ENCODE measurements at places on chromosomes 4 and X.

DNA sequence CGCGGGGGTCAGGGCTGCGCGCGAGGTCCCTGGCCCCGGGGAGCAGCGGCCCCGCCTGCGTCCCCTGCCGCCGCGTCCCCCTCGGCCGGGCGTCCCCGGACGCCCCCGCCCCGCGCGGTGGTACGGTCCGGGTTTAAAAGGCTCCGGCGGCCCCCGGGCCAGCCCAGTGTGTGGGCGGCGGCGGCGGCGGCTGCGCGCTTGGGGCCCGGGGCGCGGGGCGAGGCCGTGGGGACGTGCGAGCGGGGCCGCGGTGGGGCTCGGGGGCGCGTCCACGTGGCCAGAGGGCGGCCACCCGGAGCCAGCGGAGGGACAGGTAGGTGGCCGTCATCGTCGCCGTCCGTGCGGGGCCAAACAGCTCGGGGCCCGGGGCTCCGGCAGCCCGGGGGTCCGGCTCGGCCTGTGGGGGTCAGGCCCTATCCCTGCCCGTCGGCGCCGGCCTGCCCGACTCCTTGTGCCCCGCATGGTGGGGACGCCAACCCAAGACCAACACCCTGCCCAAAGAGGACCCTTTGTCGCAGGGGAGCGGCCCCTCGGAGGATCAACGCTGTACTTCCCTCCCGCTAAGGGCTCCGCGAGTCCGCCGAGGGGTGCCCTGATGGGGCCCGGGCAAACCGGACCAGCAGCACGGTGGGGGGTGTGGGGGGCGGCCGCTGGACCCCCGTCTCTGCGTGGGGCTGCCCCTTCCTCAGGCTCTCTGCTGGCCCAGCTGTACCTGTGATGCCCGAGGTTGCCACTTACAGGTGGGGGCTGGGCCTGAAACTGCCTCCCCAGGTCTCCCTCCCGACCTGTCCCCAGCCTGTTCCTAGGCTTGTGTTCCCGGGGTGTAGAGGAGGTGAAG lies at the start of gene PLXNA3:
PLXNA3 (plus strand) TSS at position 166 of the 838 bp plus-strand sequence. CDS start 1,903 bp downstream, outside the sequence.
- DNase-seq = peak; percentile 70

DNA sequence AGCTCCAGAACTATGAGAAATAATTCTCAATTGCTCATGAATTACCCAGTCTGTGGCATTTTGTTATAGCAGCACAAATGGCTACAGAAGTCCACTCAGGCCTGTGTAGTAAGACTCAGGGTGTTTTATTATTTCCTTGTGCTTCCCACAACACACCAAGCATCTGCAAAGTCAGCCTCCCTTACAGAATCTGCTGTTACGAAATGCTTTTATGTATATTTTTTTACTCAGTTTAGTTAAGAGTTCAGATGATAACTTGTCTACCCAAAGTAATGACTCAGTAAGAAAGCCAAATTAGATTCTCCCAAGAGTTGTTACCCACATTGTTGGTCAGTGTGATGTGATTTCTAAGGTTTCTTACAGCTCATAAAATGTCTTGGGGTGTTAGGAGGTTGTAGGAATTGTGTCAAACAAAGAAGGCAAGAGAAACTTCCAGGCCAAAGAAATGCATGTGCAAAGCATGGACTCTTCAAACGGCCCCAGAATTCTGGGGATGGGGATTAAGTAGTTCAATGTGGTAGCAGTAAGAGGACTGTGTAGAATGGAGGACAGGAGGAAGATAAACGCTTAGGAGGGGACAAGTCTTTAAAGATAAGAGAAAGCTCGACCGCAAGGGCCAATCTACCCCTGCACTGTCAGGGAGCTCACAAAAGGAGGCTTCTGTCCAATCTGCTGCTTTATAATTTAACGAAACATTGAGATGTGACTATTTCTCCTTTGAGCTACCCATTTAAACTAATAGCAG lies 35.4 kb upstream of the TMEM184C start:
- DNase-seq = no peak

DNA sequence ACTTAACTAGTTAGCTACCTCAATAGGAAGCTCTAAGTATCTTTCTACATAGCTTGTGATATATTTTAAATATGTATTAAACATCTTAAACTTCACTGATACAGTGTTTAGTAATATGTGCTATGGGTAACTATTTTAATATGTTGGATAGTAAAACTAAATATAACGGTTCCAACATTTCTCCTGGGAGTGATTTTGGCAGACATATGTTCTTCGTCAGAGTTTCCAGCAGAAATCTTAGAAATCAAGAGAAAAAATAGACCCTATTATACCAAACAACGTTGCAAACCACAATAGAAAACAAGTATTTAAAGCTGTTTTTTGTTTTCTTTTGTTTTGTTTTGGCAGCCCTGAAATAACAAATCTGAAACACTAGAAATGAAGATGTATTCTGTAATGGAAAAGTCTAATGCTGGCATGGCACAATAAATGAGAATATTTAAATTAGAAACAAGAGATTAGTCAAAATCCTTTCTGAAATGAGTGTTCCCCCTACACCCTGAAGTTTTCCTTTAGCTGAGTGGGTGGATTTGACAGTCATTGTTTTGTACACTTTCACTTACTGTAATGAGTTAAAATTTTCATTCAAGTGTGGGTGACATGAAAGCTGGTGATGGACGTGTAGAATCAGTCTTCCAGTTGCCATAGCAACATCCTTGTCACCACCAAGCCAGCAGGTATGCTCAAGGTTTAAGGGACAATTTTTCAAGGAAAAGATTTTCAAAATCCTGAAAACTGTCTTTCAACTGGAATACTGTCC lies 233.5 kb downstream of the SCFD2 start:
- peak; percentile 66 for DNase-seq

GRCh38 chrX:21408307-21408706 lies 34.1 kb downstream of the CNKSR2 start:
- DNase-seq = no peak

- DNase-seq = no peak
Observed at GRCh38 chr4:5364406-5364805, 313.1 kb downstream of the STK32B start.

DNA sequence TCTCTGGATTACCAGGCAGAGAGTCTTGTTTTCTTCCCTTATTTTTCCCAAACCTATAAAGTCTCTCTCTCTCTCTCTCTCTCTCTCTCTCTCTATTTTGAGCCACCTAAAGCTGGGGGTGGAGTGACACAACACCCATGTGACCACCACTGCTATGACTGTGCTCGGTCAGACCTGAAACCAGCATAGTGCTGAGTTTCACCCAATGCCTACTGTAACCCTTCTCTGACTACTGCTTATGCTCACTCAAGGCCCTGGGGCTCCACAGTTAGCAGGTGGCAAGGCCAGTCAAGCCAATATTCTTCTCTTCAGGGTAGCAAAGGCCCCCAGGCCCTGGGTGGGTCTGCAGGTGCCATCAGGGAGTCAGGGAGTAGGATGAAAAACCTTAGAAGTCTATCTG lies 114.7 kb upstream of the ARMCX2 start:
- DNase-seq = no peak

DNA sequence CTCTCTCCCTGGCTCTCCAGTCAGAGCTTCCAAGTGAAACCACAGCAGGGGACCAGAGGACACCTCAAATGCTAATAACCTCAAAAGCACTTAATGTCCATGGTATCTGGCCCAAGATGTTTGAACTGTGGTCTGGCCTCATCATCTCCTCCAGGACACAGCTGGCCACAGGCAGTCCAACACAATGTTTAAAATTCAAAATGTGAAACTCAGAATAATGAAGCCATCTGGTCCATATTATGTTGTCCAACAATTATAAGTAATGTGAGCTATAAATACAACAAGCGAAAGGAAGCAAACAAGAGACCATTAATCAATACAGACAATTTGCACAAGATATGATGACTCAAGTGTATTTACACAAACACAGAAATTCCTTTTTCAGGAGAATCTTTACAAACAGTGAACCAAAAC lies 90.7 kb upstream of the S100G start:
- peak; percentile 1 for DNase-seq

- no peak for DNase-seq
Observed at GRCh38 chr4:52510939-52511565, 148.0 kb downstream of the USP46 start.

DNA sequence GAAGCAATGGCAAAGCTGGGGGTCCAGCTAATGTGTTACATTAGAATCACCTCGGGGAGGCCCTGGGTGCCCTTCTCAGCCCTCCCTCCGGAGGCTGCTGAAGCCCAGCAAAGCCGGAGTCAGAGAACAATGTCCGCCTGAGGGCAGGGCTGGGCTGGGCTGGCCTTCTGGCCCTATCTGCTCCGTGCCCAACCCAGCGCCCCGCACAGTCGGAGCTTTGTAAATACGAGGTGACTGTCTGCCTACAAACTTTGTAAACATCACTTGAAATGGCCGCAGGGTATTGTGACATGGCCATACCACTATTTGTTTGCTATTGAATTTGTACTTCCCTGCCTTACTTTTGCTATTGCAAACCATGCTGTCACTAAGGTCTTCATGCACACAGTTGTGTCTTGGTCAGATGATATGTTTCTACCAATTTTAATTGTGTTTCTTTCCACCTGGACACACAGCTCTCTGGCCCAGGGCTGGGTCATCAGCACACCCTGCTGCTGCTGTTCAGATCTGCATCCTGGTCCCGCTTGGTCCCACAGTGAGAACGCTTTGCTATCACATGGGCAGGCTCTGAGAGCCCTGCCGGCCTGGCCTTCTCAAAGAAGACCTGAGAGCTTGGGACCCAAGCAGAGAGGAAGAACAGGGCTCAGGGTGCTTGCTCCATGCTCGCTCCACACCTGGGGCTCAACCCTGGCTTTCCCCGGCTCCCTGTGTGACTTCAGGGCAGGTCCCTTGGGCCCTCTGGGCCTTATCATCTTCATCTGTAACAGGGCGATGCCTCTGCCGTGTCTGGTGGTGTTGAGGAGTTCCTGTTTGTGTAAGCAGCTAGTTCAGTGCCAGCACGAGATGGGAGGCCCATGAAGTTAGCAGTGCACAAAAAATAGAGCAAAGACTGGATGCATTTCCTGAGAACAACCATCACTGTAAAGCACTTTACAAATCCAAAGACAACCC lies 2.3 kb downstream of the S100P start:
- no peak for DNase-seq

DNA sequence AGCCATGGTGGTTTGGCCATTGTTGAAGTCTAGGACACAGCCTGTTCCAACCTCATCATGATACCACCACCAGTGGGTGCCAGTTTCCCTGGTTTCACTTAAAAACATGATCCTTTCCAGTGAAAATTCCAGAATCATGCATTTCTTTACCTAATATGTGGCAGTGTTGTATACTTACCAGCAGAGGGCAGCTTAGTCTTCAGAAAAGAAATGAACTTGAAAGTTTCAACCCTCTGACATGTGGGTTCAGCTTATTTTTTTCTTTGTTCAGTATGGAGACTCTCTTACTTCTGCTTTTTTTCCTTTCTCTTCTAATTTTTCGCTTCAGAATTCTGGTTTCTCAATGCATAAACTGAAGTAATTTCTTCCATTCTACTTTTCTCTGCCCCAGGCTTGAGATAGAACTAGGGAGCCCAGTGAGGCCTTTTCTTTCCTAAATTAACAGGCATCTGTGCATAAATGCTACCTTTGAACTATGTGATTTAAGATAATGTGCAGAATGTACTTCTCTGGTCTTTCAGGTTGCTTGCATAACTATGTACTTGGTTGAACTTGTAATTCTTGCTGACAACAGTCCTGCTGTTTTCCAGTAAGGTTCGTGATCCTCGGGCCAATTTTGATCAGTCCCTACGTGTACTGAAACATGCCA lies 10.7 kb downstream of the LIAS start:
- DNase-seq = peak; percentile 88

DNA sequence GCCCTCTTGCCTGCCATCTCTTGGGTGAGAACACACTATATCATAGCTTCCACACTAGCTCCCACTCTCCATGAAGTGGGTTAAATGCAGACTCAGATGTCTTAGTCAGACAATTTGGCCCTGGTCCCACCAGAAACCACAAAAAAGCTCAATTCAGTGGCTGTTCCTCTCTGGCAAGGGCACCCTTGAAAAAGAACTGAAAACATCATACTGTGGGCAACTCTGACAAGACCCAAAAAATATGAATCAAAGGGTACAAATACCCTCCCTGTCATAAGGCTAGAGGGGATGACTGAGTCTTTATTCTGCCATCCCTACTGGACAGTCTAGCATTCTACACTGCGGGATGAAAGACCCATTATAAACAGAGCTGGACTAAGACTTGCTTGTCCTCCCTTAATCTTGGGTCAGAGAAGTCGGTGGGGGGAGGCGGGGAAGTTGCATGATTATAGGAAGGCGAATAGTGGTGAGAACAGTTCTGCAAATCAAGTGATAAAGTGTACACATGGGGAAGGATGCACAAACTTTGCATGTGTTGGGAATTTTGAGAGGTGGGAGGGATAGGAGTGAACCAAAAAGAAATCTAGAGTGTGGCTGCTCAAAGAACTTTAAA lies 172.1 kb downstream of the OPHN1 start:
- DNase-seq = peak; percentile 14

DNA sequence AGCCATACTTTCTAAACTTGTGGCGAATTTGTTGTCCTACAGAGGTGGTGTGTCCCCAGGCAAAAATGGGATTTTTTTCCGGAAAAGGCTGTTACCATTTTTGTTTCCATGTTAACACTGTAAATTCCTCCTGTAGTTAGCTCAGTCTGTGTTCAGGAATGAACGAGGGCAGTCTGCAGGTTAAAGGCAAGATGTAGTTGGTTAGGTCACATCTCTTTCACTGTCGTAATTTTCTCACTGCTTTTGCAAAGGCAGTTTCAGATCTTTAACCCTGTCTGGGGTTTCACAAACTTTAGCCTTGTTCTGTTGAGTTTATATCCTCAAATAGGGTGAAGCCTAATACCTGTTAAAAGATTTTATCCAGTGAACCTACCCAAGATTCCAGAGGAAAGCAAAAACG lies 50.5 kb upstream of the PUDP start:
- DNase-seq = no peak

- no peak for DNase-seq
Observed at GRCh38 chr4:37531151-37531550, 155.0 kb downstream of the RELL1 start.

DNA sequence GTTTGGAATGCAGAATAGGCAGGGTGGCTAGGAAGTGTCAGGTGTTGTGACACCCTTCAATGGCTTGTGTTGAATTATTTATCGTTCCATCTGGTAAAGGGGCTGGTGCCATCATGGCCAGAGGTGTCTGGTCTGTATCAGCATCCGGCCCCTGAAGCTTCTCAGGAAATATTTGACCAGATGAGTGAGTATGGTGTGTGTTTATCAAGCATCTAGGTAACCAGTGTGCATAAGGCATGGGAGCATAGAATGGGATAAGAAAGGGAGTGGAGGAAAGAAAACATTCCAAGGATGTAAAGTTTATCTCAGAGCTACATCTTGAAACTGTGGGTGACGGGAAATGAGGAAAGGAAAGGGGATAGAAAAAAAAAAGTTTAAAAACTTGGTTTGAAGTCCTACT lies 109.4 kb downstream of the KLHL4 start:
- DNase-seq = no peak

- no peak for DNase-seq
Observed at GRCh38 chr4:106691749-106692148, 323.2 kb upstream of the GIMD1 start.

- no peak for DNase-seq
Observed at GRCh38 chrX:93703701-93704100, 29.7 kb downstream of the FAM133A start.

- DNase-seq = no peak
Observed at GRCh38 chr4:108570993-108571569, 49.3 kb upstream of the RPL34 start.

GRCh38 chrX:9394212-9394611 lies 70.6 kb upstream of the TBL1X start:
- no peak for DNase-seq
